ENCODE measurements at places on chromosomes 1 and 21.
A peak's percentile ranks its signal among the peaks of the same experiment; 100 is the strongest.

DNA sequence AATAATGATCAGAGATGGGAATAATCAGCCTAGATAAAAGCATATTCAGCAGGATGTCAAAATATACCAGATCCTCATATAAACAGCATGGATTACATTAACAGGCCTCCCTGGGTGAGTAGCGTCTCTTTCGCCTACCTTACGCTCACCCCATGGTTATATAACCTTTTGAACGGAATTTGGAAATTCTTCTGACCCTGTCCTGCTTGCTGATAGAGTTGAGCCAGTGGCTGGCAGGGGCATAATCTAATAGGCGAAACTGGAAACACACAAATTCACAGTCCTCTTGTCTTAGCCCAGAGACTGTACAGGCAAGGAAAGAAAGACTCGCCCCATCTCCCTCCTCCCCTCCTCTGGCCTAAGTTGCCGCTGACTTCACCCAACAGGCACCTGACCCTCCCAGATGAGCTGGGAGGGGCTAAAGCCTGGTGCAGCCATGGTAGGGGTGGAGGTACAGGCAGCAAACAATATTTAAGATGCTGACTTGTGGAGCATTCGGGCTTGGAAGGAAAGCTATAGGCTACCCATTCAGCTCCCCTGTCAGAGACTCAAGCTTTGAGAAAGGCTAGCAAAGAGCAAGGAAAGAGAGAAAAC, at the start of gene ANGPTL7:
ANGPTL7 (plus strand) TSS at position 498 of the 594 bp plus-strand sequence. CDS start 225 bp downstream, outside the sequence.
- DNase-seq = no peak

DNA sequence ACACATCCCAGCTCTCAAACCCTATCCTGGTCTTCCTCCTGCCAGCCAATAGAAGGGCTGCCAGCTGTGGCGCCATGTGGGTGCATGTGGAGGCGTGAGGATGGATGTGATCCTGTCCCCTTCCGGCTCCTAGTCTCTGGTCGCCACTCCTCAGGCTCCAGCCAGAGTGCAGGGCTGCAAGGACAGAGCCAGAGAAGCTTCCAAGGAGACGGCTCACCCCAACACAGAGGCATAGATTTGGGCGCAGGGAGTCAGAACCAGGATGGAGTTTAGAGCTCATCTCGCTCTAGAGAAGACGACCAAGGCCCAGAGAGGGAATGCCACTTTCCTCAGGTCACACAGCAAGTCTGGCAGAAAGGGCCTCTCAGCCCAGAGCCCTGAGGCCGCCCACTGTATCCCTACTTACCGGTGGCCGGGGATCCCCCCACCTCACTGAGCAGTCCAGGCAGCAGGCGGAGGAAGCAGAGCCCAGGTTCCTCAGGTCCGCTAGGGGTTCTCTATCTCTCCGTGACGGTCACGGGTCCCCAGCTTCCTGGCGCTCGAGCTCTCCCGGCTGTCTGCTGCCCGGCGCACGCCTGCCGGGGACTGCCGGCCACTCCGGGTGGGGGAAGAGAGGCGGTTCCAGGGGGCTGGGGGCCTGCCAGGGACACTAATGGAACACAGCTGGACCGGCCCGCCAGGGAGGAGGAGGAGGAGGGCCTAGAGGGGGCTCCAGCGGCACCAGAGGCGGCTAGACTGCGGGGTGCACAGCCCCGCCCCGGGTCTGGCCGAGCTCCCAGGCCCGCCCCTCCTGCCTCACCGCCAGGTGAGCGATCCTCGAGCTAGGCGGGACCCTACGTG, at the start of gene COL16A1:
COL16A1 (minus strand) TSS at position 587 of the 840 bp plus-strand sequence. CDS start 1,824 bp downstream, outside the sequence.
- DNase-seq = no peak

DNA sequence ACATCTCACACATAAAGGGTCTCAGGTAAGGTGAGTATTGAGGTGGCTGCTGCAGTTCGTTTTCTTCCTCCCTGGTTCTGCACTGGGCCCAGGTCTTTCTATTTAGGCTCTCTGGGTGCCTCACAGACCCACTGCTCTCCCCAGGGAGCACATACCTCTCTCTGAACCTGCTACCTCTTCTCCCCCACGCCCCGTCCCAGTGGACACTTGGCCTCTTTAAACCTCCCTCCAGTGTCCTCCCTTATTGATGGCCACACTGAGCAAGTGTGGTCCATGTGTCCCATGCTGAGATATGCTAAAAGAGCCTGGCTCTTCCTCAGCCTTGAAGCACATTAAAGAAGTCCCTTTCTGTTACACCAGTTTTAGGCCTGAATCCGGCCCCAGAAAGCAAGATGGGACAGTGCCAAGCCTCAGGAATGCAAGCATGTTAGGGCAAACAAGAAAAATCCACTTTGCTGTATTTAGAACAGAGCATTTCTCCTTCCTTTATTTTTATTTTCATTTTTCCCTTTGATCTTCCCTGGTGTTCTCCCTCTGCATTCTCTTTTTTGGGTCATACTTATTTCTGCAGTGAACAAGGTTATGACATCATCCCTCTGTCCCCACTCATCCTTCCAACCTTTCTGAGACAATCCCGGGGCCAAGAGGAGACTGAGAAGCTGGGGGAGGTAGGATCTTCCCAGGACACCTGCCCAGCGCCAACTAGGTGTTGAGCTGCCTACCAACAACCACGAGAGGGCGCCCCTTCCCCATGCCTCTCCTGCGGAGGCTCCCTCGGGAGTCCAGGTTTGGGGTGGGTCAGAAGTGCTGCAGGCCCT, 5.0 kb upstream of the CHI3L2 start:
- DNase-seq = peak; percentile 83

DNA sequence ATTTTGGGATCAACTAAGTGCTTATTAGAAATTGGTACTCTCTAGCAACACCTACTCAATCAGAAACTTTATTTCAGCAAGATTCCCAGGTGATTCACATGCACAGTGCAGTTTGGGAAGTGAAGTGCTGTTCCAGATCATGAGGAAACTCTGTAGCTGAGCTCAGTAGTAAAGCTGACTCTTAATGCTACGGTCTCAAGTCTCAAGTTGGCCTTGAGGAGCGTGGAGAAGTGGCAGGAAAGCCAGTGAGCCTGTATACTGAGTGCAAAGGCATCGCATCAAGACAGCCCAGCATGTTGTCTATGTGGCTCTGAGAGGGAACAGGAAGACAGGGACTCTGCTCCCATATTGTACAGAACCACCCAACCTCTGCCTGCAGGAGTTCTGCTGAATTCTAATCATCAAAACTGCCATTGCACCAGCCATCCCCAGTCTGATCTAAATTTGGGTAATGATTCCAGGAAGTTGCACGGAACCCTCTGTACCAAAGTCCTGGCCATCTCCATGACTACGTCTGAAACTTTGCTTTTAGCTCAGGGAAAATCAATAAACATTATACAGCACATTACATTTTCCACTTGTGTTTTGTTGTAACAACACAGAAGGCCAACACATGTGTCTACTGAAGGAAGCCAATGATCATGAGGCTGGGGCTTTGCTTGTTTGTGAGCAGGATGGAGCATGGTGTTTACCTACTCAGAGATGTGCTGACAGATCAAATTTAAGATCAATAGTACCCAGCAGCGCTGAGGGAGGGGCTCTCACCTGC, 105.1 kb upstream of the TLR5 start:
- peak; percentile 38 for DNase-seq

- DNase-seq = no peak
Measured at GRCh38 chr1:7671676-7672075, 99.4 kb upstream of the VAMP3 start.
